ENCODE measurements at places on chromosomes 6 and 20.
A peak's percentile ranks its signal among the peaks of the same experiment; 100 is the strongest.

DNA sequence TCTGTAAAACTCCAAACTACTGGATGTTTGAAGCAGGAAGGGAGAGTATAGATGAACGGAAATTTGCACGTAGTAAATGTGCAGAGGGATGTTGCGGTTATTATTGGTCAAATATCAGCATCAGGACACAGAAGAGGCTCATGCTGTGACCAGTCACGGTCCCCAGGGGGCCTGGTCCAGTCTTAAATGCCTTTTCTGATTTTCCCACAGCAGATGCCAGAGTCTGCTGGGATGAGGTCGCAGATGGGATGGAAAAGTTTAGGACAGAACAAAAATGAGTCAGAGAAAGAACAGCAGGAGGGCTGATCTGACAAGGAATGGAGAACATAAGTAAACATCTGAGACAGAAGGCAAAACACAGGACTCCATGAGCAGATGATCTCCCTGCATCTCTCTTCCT lies 11.7 kb upstream of the SIRPG start:
- no peak for DNase-seq

DNA sequence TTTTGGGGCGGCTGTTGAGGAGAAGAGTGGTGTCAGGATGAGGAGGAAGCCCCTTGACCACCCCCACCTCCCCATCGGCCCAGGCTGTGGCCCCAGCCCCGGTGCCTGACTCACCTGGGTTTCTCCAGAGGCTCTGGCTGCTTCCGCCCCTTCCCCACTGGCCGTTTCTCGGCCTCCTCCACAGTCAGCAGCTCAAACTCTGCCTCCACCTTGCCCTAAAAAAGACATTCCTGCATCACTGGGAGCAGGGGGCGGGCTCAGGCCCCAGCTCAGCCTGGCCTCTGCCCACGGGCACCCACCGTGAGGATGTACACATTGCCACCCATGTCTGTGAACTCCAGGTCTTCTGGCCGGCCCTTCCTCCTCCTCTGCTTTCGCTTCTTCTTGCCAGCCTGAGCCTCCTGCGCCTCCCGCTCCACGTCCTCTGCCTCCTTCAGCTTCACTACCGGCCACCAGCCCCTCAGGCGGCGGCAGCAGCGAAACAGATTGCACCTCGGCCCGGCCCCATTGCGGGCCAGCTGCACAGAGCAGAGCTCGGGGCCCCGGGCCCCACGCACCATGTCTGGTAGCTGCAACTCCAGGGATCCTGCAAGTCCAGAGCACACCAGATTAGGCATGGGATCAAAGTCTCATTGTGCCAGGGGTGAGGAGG lies 17.3 kb downstream of the ERGIC3 start:
- DNase-seq = no peak

DNA sequence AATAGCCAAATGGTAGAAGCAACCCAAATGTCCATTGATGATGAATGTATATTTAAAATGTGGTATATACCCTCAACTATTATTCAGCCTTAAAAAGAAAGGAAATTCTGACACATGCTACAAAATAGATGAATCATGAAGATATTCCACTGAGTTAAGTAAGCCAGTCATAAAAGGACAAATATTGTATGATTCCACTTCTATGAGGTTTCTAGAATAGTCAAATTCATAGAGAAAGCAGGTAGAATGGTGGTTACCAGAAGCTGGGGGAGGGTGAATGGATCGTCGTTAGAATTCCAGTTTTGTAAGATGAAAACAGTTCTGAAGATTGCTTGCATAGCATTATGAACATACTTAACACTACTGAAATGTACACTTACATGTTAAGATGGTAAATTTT lies 214.3 kb upstream of the MYLIP start:
- DNase-seq = peak; percentile 56

GRCh38 chr20:44900231-44900854 lies 9.5 kb upstream of the PABPC1L start:
- no peak for DNase-seq

- DNase-seq = no peak
These were observed 226.0 kb downstream of the BMP7 start for GRCh38 chr20:57040466-57040865.

DNA sequence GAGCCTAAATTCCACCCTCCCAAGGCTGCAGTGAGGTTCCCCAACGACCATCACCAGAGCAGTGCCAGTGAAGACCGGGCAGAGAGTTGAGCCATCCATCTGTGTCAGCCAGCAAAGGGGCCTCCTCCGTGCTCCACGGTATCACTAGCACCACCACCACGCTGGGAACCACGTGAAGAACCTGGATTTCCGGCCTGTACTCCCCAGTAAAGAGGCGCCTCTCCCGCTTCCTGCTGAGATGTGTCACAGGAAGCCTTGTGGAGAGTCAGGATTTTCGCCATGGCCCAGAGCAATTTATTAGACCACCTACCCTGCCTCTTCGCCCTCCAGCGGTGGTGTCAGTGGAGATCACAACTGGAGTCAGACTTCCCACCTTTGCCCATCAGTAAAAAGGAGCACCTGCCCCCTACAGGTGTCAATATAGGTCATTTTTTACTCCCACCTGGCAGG lies 28.8 kb downstream of the CPXM1 start:
- DNase-seq = no peak
